ENCODE measurements at places on chromosomes 5 and 9.

- no peak for DNase-seq
These were observed 2.3 kb downstream of the SLC44A1 start for GRCh38 chr9:105246656-105247173.

GRCh38 chr5:143220748-143221251 is 182.7 kb downstream of the NR3C1 start:
- DNase-seq = peak; percentile 18

GRCh38 chr9:112884101-112884500 is 6.6 kb downstream of the SLC46A2 start:
- no peak for DNase-seq

GRCh38 chr5:73328640-73329039 is 119.9 kb downstream of the FOXD1 start:
- DNase-seq = no peak

DNA sequence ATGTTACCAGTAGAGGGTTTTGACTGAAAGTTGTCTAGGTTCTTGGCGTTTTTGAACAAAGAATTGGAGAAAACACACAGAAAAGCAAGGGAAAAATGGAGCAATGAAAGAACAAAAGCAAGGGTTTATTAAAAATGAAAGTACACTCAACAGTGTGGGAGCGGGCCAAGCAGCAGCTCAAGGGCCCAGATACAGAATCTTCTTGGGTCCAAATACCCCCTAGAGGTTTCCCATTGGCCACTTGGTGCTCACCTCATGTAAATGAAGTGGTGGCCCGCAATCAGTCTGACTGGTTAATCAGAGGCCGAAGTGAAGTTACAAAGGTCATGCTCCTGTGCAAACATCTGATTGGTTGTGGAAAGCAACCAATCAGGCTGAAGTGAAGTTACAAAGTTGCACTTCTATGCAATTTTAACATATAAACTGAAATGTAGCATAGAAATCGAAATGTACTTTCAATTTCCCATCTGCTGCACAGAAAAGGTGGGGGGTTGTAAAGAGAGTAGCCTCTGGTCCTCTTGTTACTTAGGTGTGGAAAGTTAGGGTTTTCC is 1.9 kb upstream of the GM2A start:
- peak; percentile 41 for DNase-seq

GRCh38 chr9:134357631-134358025 is 31.4 kb downstream of the RXRA start:
- DNase-seq = no peak

DNA sequence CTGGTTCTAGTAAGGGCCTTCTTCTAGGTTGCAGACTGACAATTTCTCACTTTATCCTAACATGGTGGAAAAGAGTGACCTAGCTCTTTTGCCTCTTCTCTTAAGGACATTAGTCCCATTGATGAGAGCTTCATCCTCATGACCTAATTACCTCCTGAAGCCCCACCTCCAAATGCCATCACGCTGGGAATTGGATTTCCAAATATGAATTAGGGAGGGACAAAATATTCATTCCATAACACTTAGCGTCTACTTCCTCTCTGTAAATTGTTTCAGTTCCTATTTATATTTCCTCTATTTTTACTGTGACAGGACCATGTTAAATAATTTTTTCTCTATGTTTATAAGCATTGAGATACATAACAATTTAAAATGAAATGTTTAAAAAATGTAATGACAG is 408.8 kb downstream of the CDH10 start:
- no peak for DNase-seq

- no peak for DNase-seq
These were observed 77.6 kb downstream of the CDO1 start for GRCh38 chr5:115738830-115739229.

DNA sequence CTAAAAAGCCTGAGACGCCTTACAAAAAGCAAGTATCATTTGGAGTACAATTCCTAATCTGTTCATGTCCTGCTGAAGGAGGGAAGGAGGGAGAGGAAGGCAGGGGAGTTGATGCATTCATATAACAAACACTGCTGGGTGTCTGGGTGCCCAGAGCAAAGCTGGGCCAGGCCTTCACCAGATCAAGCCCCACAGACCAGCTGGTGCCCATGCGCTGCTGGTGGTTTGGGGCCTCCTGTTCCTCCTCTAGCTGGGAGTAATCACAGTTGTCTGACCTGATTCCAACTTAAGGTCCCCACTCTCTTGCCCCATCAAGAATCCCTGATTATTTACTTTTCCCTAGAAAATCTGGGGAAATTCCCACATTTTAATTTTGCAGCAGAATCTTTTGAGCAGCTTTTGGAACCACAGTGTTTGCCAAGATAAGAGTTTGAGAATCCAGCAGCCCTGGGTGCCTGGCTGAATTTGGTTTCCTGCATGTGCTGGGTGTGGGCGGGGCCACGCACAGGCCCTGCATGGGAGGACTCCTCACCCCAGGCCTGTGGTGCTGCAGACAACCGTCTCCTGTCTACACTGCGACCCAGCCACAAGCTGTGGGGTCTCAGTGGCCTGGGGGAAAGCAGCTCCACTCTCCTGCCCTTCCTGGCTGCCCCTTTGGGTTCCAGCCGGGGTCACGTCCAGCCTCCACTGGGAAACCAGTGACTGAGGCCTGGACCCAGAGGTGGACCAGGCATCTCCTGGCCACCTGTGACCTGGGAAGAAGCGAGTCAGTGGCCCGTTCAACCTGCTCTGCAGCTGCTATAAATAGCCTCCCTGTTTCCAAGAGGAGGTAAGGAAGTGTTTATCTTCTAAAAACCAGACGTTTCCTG is 47.5 kb downstream of the NEURL1B start:
- peak; percentile 28 for DNase-seq

DNA sequence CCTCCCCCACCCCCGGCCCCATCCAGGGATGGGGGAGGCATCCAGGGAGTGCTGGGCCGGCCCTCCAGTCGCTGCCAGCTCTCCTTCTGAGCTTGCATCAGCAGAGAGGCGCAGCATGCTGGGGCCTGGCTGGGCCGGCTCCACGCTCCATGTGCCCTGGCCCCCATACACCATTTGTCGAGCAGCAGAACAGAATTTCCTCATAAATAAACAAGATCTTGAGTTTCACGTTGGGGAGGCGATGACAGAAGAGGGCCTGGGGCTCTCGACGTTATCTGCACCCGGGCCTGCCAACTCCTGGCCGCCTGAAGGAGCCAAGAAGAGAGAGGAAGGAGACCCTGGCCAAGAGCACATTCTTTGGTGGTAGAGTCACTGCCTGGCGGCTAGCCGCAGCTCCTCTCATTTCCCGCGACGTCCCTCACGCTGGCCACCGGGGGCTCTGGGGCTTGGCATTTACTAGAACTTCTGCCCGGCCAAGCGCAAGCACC is 177.0 kb downstream of the FGF18 start:
- DNase-seq = no peak

DNA sequence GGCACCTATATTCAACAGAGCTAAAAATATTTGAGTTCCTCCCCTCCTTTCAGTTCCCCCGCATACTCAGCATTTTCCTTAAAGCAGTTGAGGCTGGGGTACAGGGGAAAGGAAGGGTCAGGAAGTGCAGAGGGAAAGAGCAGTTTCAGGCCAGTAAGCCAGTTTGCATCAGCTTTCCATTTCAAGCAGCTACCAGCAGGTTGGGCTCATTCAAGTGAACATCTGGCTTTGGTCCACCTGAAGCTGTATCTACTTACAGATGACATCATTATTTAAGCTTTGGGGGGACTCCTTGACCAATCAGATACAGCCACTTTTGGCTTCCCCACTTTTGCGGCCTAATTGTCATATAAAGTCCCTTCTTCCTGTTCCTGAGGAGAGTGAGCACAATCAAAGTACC is 8.2 kb upstream of the ACO1 start:
- no peak for DNase-seq

- DNase-seq = no peak
These were observed 208.2 kb downstream of the SEC61B start for GRCh38 chr9:99430301-99430700.

- DNase-seq = no peak
These were observed at the start of gene FGF10 for GRCh38 chr5:44389090-44389822. TSS of gene FGF10 (minus strand) at chr5:44389420. CDS start at chr5:44388682, 738 bp downstream.
